Endodermal cell (in vitro differentiated cells): ENCODE measurements at places on chromosomes 5 and 9. TPM values are rescaled to one million over a fixed set of nuclear protein-coding genes. Genes with fewer than 3 reads are reported as not detected.
A peak's percentile ranks its signal among the peaks of the same experiment; 100 is the strongest.

The CARD9 gene
- total RNA-seq: 1.0 and 1.5 TPM in 2 replicates

- DNase-seq: peak; percentile 89
These were observed 6.0 kb downstream of the LRSAM1 start for GRCh38 chr9:127457191-127457878.

The PHF24 gene
- total RNA-seq: 2.7 to 9.0 TPM (median 5.6 TPM) in 3 replicates

GRCh38 chr9:134283111-134283515 lies 43.1 kb upstream of the RXRA start:
- DNase-seq: no peak

DNA sequence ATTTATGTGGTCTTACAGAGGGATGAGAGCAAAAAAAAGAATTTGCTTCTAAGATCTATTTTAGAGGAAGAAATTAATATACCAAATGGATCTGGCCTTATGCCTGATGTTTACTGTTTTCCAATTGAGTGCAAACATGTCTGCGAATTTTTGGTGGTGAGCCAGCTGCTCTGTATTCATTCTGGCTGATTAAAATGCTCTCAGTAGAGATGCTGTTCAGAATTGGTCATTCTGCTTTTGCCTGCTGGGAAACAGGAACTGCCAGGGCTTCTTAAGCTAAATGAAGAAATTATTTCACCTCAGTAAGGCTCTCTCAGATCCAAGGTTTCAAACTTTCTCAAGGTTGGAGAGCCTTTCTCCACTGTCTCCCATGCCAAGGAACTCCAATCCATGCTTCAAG lies 132.0 kb upstream of the SV2C start:
- DNase-seq: no peak

DNA sequence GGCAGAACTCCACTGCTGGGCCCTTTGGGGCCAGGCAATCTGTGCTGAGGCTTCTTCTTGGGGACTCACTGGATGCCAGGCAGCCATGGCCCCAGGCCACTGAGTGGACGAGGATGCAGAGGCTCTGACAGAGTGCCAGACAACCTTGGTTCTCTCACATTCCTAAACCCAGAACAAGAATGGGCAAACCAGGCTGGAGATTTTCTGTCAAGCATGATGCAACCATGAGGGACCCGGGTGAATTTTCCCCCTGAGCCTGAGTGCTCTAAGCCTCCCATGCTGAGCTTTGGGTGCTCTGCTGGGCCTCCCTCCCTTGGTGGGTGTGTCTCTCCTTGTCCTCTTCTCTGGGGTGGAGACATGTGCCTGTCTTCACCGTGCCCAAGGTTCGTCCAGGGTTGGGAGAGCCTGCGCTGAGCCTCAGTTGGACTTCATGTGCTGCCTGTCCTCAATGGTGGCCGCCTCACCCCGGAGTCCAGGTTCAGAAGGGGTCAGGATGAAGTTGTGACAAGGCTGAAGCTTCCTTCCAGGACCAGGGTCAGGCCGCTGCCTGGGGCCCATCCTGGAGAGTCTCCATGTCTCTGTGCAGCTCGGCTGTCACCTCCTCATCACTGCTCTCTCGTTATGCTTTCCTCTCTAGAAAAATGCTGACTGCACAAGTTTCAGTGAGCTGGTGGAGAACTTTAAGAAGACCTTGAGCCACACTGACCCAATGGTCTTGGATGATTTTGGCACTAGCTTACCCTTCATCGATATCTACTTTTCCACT lies 24.1 kb downstream of the PITX1 start:
- peak; percentile 22 for DNase-seq

The RECK gene
- 15.2 to 16.1 TPM (median 15.9 TPM) in 3 replicates for total RNA-seq

DNA sequence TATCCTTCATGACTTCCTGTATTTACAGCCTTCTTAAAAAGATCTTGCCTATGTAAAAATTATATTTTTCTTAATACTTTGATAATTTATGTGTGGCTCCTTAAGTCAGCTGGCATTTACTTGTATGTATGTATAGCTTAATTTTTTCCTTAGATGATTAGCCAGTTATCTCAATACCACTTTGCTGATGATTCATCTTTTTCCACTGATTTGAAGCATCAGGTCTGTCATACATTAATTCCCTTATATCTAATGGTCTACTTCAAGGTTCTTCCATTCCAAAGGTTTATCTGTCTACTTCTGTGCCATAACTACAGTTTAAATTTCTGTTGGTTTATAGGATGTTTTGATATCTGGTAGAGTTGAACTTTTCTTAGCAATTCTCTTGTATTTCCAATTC lies 44.9 kb upstream of the MTMR12 start:
- no peak for DNase-seq

- peak; percentile 24 for DNase-seq
These were observed 41.3 kb upstream of the OLFM1 start for GRCh38 chr9:135045928-135046738.

GRCh38 chr5:164627021-164627420 lies 1121.6 kb downstream of the MAT2B start:
- DNase-seq: no peak
